ENCODE measurements at places on chromosomes 12 and 14. TPM values are rescaled to one million over a fixed set of nuclear protein-coding genes. Genes with fewer than 3 reads are reported as not detected.

Gene GYS2
- total RNA-seq: not detected

Gene KCNH3
- 2.3 TPM for total RNA-seq

Gene TM9SF1
- total RNA-seq: 59.6 TPM

Gene ARF3
- 156 TPM for total RNA-seq

Gene SLC25A47
- not detected for total RNA-seq

Gene CCDC197
- not detected for total RNA-seq

Gene GLTP
- 19.4 TPM for total RNA-seq

Gene LRRC23
- 18.3 TPM for total RNA-seq

Gene TEAD4
- total RNA-seq: 39.4 TPM

Gene ZC3H10
- 3.8 TPM for total RNA-seq

Gene FBXL14
- total RNA-seq: 11.5 TPM

Gene ESRRB
- total RNA-seq: 0.29 TPM

Gene RHOJ
- total RNA-seq: not detected

Gene COCH
- total RNA-seq: 23.3 TPM

Gene KRT1
- total RNA-seq: not detected

Gene GPR162
- total RNA-seq: 0.48 TPM

Gene C12orf56
- total RNA-seq: not detected

Gene MYO1H
- not detected for total RNA-seq

Gene CMTM5
- total RNA-seq: not detected

Gene CMKLR1
- not detected for total RNA-seq

Gene LYZ
- not detected for total RNA-seq

Gene ING4
- 15.4 TPM for total RNA-seq

Gene ABCC9
- 0.08 TPM for total RNA-seq

Gene CYP46A1
- total RNA-seq: 0.25 TPM

Gene INHBC
- total RNA-seq: not detected

Gene PPP1R36
- total RNA-seq: 0.38 TPM

Gene MVK
- total RNA-seq: 8.3 TPM

Gene SNRNP35
- total RNA-seq: 19.8 TPM

All from A549 treated with Mapracorat at 1 μM for 4 hours (cell line).